NCI-H774 (cell line): ENCODE measurements at places on chromosomes 11 and 22.

DNA sequence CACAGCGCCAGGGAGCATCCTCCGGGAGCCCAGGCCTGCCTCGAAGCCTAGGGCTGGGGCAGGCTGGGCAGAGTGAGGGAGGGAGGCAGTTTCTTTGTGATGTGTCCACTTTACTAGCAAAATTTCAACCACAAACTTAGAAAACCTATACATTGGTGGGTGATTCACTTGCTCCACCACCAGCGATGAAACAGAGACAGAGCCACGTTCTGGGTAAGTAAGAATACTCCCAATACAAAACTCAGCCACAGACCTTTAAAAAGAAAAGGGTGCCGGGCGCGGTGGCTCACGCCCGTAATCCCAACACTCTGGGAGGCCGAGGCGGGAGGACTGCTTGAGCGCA is 22.3 kb downstream of the CDKN1C start:
- no peak for DNase-seq

DNA sequence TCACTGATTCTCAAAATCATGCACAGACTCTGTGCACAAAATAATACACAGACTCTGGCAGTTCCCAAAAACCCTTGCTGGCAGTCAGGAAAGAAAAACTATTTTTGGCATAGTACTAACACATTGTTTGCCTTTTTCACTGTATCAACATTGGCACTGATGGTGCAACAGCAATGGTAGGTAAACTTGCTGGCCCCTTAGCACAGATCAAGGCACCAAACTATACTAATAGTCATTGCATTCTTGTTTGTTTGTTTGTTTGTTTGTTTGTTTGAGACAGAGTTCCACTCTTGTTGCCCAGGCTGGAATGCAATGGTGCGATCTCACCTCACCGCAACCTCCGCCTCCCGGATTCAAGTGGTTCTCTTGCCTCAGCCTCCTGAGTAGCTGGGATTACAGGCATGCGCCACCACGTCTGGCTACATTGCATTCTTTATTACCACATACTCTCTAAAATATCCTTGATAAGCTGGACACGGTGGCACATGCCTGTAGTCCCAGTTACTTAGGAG is 81.0 kb upstream of the SLC6A5 start:
- peak; percentile 4 for DNase-seq

- no peak for DNase-seq
Measured at GRCh38 chr11:33775832-33776470, 1.6 kb upstream of the FBXO3 start.

- DNase-seq, result no peak
Measured at GRCh38 chr11:61745781-61746441, 6.5 kb upstream of the MYRF start.

GRCh38 chr11:85946221-85946620 is 91.0 kb downstream of the CCDC83 start:
- DNase-seq, result no peak

GRCh38 chr22:50529897-50530579 is at the start of gene TYMP:
Gene TYMP (minus strand): TSS chr22:50530012. CDS start chr22:50529709, 303 bp downstream.
- DNase-seq, result peak; percentile 45

DNA sequence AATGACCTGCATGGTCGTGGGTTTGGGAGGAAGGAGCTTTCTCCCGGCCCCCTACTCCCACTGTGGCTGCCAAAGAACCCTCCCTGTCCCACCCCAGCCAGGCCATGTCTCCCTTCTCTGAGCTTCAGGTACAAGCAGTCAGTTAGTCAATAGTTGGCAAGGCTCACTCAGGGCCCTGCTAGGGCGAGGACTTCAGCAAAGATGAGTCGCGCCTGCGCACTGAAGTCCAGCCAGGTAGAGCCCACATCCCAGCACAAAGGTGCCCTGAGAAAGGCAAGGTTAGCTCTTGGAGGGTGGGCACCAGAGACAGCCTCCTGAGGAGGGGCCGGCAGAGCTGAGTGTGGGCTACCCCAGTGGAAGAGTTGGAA is 11.1 kb downstream of the C11orf86 start:
- no peak for DNase-seq

GRCh38 chr11:91763331-91763730 is 461.3 kb upstream of the FAT3 start:
- no peak for DNase-seq

- DNase-seq, result no peak
Measured at GRCh38 chr11:75302371-75302770, 49.1 kb downstream of the ARRB1 start.

DNA sequence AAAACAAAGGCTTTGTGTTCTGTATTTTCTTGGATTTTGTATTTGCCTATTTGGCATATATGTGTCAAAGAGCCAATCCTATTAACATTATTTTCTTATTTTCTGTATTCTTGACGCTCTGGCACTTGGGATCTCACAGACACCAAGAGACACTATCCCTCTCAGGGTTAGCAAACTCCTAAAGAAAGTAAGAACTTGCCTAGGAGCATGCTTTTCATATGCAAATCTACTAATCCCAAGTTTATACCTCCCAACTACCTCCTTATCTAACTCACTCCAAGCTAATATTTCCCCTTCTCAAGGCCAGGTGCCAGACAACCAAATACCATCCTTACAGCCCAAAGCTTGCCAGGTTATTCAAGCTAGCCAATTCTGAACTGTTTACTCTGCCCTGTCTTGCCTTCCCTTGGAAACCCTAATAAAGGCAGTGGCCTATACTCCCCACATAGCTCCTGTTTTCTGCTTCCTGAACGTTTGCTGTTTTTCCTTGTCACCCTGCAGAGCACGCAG is 455.4 kb upstream of the ANO3 start:
- no peak for DNase-seq

GRCh38 chr22:36164621-36165020 is 4.1 kb upstream of the APOL3 start:
- no peak for DNase-seq

GRCh38 chr11:107816028-107816427 is 42.6 kb downstream of the SLC35F2 start:
- DNase-seq, result no peak

- DNase-seq, result no peak
Measured at GRCh38 chr22:30210235-30210909, 36.2 kb downstream of the LIF start.

- DNase-seq, result peak; percentile 5
Measured at GRCh38 chr11:130827451-130828377, 88.6 kb downstream of the SNX19 start.

GRCh38 chr22:35705141-35705540 is 12.5 kb upstream of the APOL5 start:
- no peak for DNase-seq

DNA sequence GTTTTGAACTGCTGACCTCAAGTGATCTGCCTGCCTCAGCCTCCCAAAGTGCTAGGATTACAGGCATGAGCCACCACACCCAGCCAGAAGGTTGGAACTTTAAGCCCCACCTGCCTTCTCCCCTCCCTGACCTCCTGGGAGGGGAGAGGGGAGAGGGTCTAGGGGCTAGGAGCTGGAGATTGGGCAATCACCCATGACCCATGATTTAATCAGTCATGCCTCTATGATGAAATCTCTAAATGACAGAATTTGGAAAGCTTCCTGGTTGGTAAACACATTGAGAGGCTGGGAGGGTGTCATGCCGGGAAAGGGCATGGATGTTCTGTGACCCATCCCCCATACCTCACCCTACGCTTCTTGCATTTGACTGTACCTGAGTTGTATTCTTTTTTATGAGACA is 17.1 kb upstream of the TFIP11 start:
- no peak for DNase-seq

GRCh38 chr11:4093519-4094347 is 866 bp upstream of the RRM1 start:
- no peak for DNase-seq

DNA sequence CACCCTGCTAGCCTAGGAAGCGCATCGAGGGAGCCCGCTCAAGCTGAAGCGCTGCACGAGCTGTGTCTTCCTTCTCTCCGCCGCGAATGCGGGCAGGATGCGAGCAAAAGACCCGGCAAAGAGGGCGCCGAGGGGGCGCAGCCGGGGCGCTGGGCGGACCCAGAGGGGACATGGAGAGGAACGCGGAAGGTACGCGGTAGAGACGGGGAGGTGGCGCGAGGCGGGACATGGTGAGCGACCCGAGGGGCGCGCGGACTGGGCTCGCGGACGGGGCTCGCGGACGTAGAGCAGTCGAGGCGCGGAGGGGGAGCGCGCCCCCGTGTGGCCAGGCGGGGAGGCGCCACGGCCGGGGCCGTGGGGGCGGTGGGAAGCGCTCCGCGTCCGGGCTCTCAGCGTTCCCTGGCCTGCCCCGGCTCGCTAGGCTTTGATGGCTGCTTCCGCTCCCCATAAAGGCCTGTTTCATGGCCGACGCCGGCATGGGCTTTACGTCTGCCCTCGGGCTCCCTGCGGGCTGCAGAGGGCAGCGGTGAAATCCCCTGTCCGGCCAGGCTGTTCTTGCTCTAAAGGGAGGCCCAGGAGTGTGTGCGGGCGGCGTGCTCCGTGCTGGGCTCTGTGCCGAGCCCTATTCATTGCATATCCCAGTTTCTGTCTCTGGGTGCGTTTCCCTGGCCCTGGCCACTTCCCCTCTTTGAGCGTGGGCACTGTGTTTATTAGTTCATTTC is 31.2 kb upstream of the TRIM29 start:
- peak; percentile 15 for DNase-seq

DNA sequence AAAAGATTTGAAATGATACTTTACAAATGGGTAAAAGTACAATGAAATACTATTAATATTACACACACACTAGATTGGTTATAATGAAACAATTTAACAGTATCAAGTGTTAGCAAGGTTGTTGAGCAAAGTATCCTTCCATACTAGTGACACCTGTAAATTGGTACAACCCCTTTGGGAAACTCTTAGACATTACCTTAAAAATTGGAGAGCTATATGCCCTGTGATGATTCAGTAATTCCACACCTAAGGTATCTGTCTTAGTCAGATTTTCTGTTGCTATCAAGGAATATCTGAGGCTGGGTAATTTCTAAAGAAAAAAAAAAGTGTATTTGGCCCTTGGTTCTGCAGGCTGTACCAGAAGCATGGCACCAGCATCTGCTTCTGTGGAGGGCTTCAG is 7.4 kb upstream of the GDPD4 start:
- no peak for DNase-seq

GRCh38 chr11:120132645-120133185 is 5.2 kb downstream of the TRIM29 start:
- DNase-seq, result no peak

GRCh38 chr11:74720596-74721478 is 10.4 kb downstream of the CHRDL2 start:
- DNase-seq, result no peak

- DNase-seq, result peak; percentile 54
Measured at GRCh38 chr11:72482211-72482812, 48.0 kb upstream of the CLPB start.

DNA sequence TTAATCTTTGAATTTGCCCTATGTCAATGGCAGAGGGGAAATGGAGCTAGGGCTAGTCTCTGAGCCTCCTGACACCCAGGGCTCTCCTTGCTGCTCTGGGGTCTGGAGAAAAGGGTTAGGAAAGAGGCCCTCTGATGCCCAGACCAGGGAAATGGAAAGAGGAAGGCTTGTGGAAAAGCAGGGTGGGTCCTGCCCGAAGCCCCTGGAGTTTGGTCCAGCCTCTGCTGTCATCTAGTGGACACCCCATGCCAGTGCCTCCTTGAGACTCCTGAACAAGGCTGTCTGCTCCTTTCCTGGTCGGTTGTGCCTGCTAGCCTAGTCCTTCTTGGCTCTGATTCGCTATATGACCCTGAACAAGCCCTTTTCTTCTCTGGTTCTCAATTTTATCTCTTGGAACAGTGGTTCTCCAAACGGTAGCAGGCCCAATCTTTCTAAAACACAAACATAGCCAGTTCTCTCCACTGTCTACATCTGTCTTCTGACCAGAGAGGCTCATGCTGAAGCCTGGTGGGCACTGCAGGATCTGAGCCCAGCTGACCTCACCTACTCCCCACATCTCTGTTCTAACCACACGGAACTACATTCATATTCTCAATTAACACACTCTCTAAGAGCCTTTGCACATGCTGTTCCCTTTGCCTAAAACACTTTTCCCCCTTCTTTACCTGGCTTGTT is 8.8 kb upstream of the PLA2G3 start:
- peak; percentile 25 for DNase-seq

DNA sequence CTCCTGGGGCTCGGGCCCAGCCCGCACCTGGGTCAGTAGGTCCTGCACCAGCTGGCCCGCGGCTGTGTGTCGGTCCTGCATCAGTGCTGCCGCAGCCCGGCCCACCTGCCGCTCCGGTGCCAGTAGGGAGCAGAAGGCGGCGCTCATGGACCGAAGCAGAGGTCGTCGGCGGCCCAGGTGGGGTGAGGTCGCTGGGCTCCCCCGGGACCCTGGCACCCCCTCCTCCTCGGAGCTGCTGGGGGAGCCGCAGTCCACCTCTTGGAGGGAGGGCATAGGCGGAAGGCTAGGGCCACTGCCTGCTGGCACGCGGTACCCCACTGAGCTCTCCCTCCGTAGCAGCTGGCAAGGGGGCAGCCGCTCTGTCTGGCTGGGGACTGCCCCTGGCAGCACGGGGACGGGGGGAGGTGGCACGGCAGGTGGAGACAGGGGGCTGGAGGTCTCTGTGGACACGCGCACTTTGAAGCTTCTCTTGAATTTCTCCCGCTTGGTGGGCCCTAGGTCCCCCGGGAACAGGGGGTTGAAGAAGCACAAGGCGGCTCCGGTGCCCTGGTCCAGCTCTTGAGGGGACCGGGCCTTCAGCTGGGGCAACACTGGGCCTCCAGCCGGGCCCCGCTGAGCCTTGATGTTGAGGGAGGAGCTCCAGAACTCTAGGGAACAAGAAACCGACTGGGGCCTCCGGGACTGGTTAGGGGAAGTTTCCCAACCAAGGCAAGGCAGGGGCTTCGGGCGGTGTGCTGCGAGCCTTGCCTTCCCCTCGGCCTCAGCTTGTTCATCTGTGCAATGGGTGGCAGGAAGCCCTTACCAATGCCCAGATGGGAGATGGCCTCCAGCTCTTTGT is 1.4 kb downstream of the RIN1 start:
- DNase-seq, result no peak

- no peak for DNase-seq
Measured at GRCh38 chr11:28460348-28460747, 352.2 kb downstream of the METTL15 start.

- DNase-seq, result no peak
Measured at GRCh38 chr11:74602637-74603556, 10.5 kb downstream of the POLD3 start.

DNA sequence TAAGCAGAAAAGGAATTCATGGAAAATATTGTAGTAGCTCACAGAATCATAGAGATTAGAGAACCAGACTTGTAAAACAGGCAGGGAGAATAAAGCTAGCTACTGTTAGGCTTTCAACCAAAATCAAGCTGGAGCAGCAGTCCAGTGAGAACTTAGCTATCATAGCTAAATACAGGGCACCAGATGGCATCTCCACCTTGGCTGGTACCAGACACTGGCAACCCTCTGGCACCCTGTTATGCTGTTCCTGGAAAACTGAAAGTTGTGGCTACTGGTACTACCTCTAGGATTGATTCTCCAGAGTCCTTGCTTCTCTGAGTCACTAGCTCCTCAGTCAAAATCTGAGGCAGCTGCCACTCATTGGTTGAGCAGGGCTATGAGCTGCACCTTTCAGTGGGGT is 6.0 kb upstream of the DRD2 start:
- DNase-seq, result no peak

- no peak for DNase-seq
Measured at GRCh38 chr22:45163099-45163450, 650 bp upstream of the NUP50 start.
